ENCODE measurements at places on chromosomes 12 and 14.

DNA sequence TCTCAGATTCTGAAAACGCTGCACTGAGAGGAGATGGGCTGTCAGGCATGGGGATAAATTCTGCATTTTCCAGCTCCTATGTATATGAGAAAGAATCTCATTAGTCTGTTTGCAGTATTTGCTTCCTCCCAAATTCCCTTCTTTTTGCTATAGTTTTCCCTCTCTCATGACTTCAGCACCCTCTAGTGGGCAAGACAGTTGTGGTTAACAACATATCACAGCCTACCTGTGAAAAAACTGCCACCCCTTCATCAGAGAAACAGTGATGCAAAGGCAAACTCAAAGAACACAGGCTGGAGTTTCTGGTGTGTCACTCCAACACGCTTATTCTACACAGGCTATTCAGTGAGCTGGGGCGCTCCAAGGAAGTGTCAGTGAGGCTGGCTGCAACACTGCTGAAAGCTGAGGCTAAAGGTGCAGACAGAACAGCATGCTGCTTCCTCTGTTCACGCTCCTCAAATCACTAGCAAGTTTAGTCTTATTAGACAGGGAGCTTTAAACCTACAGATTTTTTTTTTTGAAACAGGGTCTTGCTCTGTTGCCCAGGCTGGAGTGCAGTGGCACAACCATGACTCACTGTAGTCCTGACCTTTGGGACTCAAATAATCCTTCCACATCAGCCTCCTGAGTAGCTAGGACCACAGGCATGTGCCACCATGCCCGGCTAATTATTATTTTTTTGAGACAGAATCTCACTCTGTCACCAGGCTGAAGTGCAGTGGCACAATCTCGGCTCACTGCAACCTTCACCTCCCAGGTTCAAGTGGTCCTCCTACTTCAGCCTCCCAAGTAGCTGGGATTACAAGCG lies 19.3 kb downstream of the ZC2HC1C start:
- peak; percentile 65 for DNase-seq

- DNase-seq = no peak
Measured at GRCh38 chr12:98733667-98734350, 88.7 kb downstream of the APAF1 start.

GRCh38 chr12:26853303-26854030 lies 20.5 kb upstream of the ITPR2 start:
- peak; percentile 78 for DNase-seq

DNA sequence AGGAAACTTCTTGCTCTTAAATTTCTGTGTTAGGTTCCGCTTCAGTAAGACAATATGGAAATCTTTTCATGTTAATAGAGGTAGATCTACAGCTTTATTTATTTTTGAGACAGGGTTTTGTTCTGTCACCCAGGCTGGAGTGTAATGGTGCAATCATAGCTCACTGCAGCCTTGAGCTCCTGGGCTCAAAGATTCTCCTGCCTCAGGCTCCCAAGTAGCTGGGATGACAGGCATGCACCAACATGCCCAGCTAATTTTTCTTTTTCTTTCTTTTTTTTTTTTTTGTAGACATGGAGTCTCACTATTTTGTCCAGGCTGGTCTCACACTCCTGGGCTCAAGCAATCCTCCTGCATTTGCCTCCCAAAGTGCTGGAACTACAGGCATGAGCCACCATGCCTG lies 70.1 kb downstream of the DAO start:
- DNase-seq = no peak

GRCh38 chr12:66109056-66109455 lies 21.5 kb downstream of the LLPH start:
- no peak for DNase-seq

GRCh38 chr14:103123634-103124500 lies 606 bp downstream of the TNFAIP2 start:
- no peak for DNase-seq

GRCh38 chr14:24066496-24067132 lies 4.7 kb upstream of the CPNE6 start:
- no peak for DNase-seq

GRCh38 chr12:88237954-88238353 lies 95.8 kb downstream of the TMTC3 start:
- DNase-seq = no peak

DNA sequence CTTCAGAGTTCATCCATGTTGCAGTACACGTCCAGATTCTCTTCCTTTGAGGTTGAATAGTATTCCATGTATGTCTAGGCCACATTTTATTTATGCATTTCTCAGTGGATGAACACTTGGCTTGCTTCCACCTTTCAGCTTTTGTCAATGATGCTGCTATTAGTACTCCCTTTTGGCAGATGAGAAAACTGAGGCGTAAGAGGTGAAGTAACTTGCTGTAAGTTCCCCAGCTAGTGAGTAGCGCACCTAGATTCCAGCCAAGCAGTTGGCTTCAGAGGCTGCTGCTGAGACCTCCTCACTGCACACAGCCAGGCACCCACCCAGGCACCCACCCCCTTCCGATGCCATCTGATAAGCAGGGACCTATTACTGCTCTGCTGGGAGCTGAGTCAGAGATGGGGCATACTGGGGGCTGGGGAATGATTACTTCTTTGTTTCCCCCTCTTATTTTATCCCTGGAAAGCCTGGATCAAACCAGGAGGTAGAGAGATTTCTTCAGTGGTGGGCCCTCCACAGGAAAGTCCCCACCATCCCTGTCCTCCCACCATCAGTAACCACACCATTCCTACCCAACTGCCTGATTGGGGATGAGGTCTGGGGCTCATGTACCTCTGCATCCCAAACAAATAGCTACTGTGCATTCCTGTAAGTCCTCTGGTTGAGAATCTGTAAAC lies 234.6 kb downstream of the PCNX1 start:
- DNase-seq = no peak

DNA sequence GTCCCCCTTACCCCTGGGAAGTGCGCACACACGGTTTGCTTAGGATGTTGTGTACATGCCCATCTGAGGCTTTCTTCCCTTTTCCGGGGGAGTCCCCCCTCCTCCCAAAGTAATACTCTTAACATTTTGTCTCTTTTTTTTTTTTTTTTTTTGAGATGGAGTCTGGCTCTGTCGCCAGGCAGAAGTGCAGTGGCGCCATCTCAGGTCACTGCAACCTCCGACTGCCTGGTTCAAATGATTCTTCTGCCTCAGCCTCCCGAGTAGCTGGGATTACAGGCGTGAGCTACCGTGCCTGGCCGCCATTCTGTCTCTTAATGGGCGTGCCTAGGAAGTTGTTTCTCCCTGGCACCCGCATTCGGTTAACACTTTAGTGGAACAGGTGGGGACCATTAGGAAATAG lies 4.5 kb upstream of the GMFB start:
- no peak for DNase-seq

GRCh38 chr14:98591161-98591560 lies 680.8 kb downstream of the BCL11B start:
- DNase-seq = no peak

- no peak for DNase-seq
Measured at GRCh38 chr12:30457621-30458289, 237.9 kb downstream of the IPO8 start.

Data from CD4-positive, alpha-beta T cell treated with Interleukin-2 at 100 ng/mL for 4 hours (primary cell).